NCI-H774 (cell line): ENCODE measurements at places on chromosomes 1 and 21.

DNA sequence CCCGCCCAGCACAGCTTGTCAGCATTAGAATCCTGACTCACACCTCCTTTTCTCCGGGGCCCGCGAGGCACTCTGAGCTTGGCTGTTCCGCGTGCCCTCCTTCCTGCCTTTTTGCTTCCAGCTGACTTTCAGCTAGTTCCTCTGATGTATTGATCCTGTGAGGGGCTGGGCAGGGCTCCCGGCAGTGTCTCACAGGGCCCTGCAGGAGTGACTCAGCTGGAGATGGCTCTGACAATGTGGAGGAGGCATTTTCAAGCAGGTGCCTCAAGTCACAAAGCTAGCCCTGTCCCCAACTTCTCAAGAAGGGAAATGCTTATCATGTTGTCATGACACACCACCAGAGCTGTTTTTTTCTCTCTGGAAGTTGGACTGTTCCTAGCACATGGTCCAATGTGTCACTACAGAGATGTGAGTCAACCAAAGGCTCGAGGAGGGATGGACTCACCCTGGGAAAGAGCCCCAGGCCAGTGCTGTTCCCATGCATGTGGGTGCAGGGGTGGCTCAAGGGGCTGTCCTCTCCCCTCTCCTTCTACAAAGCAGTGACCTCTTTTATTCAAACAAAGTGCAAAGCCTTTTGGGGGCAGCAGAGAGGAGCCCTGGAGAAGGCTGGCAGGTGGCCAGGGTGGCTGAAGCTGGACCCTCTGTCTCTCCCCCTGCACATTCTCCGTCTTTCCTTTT, 30.6 kb downstream of the SYT6 start:
- DNase-seq = no peak

DNA sequence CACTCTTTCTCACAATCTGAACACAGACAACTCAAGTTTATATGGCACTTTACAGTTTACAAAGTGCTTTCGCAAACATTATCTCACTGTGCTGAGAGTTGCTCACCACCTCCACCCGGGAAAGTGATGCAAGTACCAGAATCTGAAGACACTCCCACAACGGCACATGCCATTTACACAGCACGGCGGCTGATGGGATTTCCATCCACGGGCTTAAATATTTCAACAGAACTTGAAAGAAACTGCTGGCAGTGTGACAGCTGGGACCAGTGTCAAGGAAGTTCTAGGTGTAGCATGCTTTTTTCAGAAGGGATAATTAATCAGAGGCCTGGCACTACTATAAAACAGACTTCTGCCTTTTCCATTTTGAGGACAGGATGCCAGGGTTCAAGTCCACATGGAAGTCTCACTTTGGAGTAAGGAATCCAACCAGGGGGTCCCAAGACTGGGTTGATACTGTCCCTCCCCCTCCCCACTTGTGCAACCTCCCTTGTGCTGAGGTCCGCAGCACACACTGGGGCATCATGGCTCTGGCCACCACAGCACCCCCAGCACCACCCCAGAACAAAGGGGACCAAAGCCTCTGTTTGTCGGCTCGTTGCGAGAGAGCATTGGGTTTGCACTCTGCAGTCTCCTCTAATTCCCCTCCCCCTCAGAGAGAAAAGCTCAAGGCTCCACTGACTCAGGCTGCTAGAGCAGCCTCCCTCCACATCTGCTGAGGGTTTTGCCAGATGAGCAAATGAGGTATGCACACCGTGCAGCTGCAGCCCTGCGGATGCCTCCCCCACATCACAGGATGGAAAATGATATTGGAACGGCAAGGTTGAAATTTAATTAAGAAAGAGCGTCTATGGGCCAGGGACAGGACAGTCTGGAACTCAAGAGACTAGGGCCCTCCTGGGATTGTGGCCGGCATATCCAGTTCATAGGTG, 154.9 kb downstream of the TGFBR3 start:
- no peak for DNase-seq

DNA sequence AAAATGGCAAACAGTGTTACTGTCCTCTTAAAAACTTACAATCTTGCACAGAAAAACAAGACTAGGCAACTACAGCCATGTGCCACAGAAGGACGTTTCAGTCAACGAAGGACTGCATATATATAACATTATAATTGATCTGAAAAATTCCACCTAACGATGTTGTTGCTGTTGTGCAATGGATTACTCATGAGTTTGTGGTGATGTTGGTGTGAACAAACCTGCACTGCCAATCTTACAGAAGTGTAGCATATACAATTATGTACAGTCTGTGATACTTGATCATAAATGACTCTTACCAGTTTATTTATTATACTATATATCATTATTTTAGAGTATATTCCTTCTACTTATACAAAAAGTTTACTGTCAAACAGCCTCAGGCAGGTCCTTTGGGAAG, 6.8 kb upstream of the VAMP4 start:
- DNase-seq = no peak

DNA sequence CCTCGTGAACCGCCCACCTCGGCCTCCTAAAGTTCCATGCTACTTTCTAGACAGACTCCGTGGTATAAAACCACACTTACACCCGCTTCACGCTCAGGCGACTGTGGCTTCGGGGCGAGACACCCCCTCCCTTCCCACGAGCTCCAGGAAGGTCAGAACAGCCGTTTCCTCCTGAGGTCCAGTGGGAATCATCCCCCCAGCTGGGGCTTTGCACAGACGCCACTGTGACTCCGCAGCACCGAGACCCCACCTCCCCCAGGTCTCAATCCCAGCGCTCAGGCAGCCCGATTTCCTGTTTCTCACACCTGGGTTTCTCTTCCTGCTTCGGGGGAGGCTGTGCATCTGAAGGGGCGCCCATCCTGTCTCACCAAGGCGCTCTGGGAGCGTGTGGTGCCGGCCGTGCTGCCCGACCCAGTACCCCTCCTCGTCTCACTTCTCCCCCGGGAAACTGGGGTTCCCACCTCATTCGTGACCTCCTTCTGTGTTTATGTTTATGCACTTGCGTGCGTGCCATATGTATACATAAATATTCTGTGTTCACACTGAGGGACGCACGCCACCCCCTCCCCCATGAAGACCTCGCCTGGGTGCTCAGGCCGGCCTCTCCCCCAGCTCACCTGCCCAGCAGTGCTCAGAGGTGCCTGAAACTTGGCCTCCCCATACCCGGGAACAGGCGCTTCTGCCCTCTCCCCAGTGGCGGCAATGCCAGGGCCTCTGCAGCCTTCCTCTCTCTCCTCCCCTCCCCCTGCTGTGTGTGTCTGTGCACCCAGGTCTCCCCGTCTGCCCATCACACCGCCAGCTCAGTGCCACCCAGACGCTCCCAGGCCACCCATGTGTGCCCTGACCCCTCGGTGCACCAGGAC, 14.6 kb downstream of the SLC35E2B start:
- no peak for DNase-seq

GRCh38 chr1:201636097-201636496, 97.2 kb downstream of the NAV1 start:
- DNase-seq = no peak

DNA sequence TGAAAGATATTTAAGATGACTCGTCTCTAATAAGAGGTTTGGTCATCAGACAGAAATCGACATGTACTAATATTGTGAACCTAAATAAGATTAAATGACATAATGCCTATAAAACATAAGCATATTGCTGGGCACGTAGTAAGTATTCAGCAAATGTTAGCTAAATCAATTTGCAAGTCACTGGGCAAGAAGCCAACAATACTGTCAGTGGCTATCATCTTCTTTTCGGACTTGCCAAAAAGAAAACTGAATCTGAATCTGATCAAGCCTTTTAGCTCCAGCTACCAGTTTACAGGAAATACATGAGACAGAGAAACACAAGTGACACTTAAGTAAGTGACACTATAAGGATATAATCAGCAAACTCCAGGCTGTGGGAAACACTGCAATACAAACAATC, 46.0 kb downstream of the RPL5 start:
- DNase-seq = peak; percentile 10

GRCh38 chr1:68085752-68086151, 35.3 kb upstream of the DIRAS3 start:
- no peak for DNase-seq

- no peak for DNase-seq
These were observed 91.4 kb upstream of the LYPLAL1 start for GRCh38 chr1:219081943-219082925.

DNA sequence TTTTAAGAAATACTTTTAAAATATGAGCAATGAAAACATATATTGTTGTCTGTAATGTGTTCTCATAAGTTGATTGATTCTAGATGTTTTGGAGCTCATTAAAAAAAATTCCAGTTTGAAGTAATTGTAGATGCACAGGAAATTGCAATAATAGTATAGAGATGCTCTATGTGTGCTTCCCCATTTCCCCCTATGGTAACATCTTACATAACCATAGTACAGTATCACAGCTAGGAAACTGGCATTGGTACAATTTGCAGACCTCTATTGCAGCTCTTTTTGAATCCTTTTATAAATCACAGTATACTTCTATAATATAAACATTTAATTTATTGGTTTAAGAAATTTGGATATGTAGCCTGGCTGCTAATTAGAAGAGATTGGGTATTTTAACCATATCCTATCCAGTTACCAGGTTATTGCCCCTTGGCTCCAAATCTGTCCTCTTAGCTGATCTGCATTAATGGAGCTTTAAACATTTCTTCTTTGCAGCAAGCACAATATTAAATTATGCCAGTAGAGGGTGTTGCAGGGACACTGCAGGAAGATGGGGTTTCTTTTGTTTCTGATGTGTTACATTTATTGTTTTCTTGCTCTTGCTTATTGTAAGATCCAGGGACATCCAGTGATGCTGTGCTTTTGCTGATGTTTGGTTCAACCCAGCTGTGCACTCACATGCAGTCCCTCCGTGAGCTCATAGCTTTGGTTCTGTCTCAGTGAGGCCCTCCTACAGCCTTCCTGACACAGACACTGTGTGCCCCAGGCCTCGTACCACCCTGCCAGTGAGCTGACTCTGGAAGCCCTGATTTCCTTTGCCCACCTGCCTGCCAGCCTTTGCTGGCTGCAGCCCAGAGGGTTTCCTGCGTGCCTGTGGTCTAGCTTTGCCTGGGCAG, 103.3 kb downstream of the RABGAP1L start:
- DNase-seq = peak; percentile 33

DNA sequence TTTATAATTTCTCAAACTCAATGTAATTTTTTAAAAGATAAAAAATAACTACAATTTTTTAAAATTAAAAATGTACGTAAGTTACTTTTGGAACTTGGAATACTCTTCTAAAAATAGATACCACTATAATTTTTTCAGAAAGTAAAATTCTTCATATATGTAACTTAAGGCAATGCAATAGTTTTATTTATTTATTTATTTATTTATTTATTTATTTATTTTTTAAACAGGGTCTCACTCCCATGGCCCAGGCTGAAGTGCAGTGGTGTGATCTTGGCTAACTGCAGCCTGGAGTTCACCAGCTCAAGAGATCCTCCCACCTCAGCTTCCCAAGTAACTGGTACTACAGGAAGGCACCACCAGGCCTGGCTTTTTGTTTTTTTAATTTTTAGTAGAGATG, 3.1 kb upstream of the KRTAP23-1 start:
- DNase-seq = no peak

- DNase-seq = no peak
These were observed 75.0 kb upstream of the MRPS6 start for GRCh38 chr21:33998402-33998801.

GRCh38 chr1:30508611-30509010, 214.8 kb downstream of the MATN1 start:
- DNase-seq = no peak
